ENCODE measurements at places on chromosomes 11 and 22. TPM values are rescaled to one million over a fixed set of nuclear protein-coding genes. Genes with fewer than 3 reads are reported as not detected.

DNA sequence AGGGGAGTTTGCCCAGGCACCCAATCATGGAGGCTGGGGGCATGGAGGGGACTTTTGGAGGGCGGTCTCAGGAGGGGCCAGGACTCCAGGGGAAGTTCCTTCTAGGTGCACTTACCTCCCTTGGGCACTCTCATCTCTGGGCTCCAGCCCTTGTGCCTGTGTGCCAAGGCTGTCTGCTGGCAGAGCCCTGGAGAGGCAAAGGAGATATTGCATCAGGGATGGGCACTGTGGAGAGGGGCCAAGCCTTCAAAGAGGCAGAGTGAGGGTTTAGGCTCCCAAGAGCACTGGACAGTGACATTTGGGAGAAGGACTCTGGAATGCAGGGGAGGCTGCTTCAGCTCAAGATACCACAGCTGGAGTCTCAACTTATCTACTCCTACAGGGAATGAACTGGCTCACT lies 32.2 kb upstream of the TFIP11 start:
- no peak for DNase-seq

DNA sequence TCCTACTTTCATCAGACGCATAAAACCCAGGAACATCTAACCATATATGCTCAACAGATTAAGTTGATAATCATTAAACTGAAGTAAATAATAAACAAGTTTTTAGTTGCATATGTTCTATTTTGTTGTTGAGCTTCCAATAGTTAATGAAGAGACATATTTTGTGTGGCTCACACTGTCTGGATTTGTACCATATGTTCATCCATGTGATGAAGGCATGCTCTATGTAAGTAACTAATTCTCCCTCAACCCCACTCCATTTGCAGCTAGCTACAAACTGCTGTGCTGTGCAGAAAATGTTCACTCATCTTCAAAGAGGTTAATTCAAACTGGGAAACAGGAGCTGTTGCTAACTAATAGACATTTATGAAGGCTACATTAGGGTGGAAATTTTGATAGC lies 589.7 kb upstream of the LRRC4C start:
- no peak for DNase-seq

JAM3 gene
- total RNA-seq: 1.6 TPM

NTM gene
- not detected for total RNA-seq

OR10G6 gene
- total RNA-seq: not detected

CNTN5 gene
- total RNA-seq: not detected
